Ovary (tissue), 10 donors: ENCODE measurements at places on chromosomes 4 and X.

- no peak for DNase-seq
- H3K27me3 ChIP-seq = no peaks in the 10 kb centered on the region
- H3K4me1 ChIP-seq = no peaks in the 10 kb centered on the region
- H3K27ac ChIP-seq = no peak overlapping the region
- no peak overlapping the region for H3K4me3 ChIP-seq
Observed at GRCh38 chr4:97016186-97016907, 1126.9 kb downstream of the STPG2 start.

- no peak overlapping the region for H3K27ac ChIP-seq
- H3K4me1 ChIP-seq = no peaks in the 10 kb centered on the region
- H3K27me3 ChIP-seq = no peaks in the 10 kb centered on the region
- H3K36me3 ChIP-seq = no peaks in the 10 kb centered on the region
Observed at GRCh38 chr4:104417357-104417882, 77.3 kb downstream of the CXXC4 start.

GRCh38 chr4:166518776-166519175 is 645.7 kb downstream of the TLL1 start:
- H3K4me1 ChIP-seq = no peaks in the 10 kb centered on the region
- no peaks in the 10 kb centered on the region for H3K36me3 ChIP-seq
- H3K27ac ChIP-seq = no peak overlapping the region
- DNase-seq = no peak
- H3K4me3 ChIP-seq = no peak overlapping the region

DNA sequence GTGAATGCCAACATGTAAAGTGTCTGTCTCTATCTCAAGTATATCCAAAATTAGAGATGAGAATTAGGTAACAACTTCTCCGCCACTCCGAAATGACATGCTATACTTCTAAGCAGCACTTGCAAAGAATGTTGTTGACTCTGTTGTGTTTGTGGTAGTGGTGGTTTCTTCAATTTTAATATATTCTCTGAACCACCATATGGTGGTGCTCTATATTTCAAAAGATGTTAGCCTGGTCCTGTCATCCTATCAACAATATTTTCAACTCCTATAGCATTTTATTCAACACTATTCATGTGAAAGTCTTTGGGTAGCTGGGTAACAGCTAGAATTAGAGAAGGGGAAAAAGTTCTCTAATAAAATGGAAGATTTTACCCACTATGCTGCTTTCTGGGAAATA is 1622.8 kb upstream of the IGFBP7 start:
- H3K36me3 ChIP-seq = no peaks in the 10 kb centered on the region
- DNase-seq = no peak
- no peaks in the 10 kb centered on the region for H3K27me3 ChIP-seq
- H3K27ac ChIP-seq = no peak overlapping the region
- H3K4me1 ChIP-seq = no peaks in the 10 kb centered on the region

DNA sequence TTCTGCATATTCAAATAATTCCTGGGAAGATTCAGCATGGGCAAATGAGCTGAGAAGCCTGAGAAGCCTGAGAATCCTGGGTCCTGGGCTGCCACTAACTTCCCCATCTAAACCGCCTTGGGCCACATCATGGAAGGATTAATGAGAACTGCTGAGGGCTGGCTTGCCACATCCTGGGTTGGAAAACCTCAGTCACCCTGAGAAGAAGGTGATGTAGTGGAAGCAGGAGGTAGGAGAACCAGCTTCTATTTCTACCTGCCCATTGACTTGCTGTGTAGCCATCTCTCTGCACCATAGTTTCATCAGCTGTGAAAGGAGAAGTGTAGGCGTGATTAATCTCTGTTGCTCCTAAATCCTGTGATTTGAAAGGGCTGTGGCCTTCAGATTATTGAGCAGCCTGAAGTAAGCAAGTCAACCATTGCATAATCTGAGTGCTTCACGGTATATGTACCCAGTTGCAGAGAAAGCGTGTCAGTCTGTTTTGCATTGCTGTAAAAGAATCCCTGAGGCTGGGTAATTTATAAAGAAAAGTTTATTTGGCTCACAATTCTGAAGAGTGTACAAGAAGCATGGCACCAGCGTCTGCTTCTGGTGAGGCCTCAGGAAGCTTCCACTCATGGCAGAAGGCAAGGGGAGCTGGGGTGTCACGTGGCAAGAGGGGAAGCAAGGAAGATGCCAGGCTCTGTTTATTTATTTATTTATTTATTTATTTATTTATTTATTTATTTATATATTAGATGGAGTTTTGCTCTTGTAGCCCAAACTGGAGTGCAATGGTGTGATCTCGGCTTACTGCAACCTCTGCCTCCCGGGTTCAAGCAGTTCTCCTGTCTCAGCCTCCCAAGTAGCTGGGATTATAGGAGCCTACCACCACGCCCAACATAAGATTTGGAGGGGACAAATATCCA is 140.9 kb upstream of the ATP6AP2 start:
- no peak for DNase-seq
- no peak overlapping the region for H3K27ac ChIP-seq
- H3K36me3 ChIP-seq = no peaks in the 10 kb centered on the region
- H3K27me3 ChIP-seq = no peaks in the 10 kb centered on the region
- no peak overlapping the region for H3K4me3 ChIP-seq
- H3K4me1 ChIP-seq = peaks cover 1% of the 10 kb centered on the region

- H3K36me3 ChIP-seq = no peaks in the 10 kb centered on the region
- DNase-seq = no peak
- no peak overlapping the region for H3K27ac ChIP-seq
- H3K4me3 ChIP-seq = no peak overlapping the region
Observed at GRCh38 chr4:78661921-78662521, 110.5 kb downstream of the ANXA3 start.

GRCh38 chr4:188781655-188782054 is 642.4 kb downstream of the TRIML1 start:
- no peaks in the 10 kb centered on the region for H3K4me1 ChIP-seq
- H3K27me3 ChIP-seq = no peaks in the 10 kb centered on the region
- H3K27ac ChIP-seq = no peak overlapping the region
- H3K36me3 ChIP-seq = no peaks in the 10 kb centered on the region
- no peak overlapping the region for H3K4me3 ChIP-seq

DNA sequence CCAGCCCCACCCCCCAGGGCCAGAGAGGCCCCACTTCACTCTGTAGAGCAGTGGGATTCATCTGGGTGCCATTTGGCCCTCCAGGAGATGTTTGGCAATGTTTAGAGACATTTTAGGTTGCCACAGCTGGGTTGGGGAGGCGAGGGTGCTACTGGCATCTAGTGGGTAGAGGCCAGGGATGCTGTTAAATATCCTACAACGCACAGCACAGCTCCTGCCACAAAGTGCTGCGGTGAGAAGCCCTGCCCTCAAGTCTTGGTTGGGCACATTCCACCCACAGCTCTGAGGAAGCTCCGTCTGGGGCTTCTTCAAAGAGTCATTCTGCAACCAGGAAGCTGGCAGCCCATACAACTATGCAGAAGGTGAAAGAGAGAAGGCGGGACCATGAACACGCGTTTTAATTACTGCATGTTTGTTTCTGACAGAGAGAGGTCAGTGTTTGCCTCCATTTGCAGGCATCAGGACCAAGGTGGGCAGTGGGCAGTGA is 48.1 kb upstream of the FAM9C start:
- no peak overlapping the region for H3K4me3 ChIP-seq
- H3K27me3 ChIP-seq = no peaks in the 10 kb centered on the region
- DNase-seq = no peak
- H3K27ac ChIP-seq = no peak overlapping the region
- H3K36me3 ChIP-seq = no peaks in the 10 kb centered on the region

GRCh38 chr4:111174331-111174730 is 551.5 kb upstream of the PITX2 start:
- no peak for DNase-seq
- H3K4me1 ChIP-seq = no peaks in the 10 kb centered on the region
- H3K27me3 ChIP-seq = no peaks in the 10 kb centered on the region

DNA sequence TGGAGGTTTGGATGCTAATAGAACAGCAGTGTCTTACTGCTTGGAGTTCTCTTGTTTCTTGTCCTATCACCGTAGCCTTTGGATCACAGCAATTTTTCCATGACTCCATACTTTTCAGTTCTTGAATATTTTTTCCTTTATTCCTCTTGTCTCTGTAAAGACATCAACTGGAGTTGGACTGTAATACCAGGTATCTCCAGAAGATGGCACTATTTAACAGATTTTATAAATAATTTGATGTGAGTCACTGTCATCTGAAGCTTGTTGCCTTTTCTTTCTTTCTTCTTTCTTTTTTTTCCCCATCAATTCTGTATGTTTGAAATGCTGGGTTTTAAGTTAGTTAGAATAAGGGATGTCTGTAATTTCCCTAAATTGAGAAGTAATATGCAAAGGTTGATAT is 24.1 kb downstream of the HPRT1 start:
- no peaks in the 10 kb centered on the region for H3K4me1 ChIP-seq
- no peak overlapping the region for H3K27ac ChIP-seq
- H3K36me3 ChIP-seq = no peaks in the 10 kb centered on the region

- H3K4me1 ChIP-seq = no peaks in the 10 kb centered on the region
- H3K27me3 ChIP-seq = no peaks in the 10 kb centered on the region
- no peak for DNase-seq
- no peak overlapping the region for H3K27ac ChIP-seq
- no peak overlapping the region for H3K4me3 ChIP-seq
Observed at GRCh38 chr4:137768881-137769280, 236.6 kb upstream of the PCDH18 start.

DNA sequence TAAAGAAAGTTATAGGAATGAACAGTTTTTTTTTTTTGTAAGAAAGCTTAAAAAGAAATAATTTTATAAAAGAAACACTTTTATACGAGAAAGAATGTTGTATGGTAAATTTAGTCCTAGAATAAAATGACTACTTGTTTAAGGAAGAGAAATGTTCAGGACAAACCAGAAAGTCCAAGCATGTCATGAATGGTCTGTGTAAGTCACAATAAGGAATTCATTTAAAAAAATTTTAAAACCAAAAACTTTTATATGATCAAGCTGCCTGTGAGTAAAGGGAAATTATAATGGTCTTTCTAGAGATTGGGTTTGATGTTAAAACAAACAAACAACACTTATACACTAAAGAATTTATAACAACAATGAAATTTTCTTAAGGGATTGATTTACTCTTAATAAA is 858.9 kb upstream of the PCDH7 start:
- no peak for DNase-seq
- H3K4me1 ChIP-seq = no peaks in the 10 kb centered on the region
- H3K4me3 ChIP-seq = no peak overlapping the region
- H3K27me3 ChIP-seq = no peaks in the 10 kb centered on the region
- no peaks in the 10 kb centered on the region for H3K36me3 ChIP-seq

DNA sequence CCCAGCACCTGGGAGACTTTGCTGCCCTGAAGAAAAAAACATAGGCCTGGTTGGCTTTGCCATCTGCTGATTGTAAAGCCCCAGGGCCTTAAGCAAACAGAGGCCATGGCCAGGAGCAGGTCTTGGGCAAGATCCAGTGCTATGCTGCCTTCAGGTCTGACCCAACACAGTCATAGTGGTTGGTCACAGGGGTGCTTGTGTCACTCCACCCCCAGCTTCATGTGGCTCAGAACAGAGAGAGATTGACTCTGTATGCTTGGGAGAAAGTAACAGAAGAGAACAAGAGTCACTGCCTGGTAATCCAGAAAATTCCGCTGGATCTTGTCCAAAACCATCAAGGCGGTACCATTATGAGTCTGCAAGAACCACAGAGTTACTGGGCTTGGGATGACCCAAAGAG is 24.4 kb upstream of the SMARCA5 start:
- no peak overlapping the region for H3K27ac ChIP-seq
- no peak for DNase-seq
- no peaks in the 10 kb centered on the region for H3K4me1 ChIP-seq
- H3K4me3 ChIP-seq = no peak overlapping the region

GRCh38 chrX:132591719-132592275 is 103.0 kb upstream of the MBNL3 start:
- H3K27me3 ChIP-seq = no peaks in the 10 kb centered on the region
- DNase-seq = no peak
- H3K27ac ChIP-seq = no peak overlapping the region
- no peaks in the 10 kb centered on the region for H3K4me1 ChIP-seq
- H3K36me3 ChIP-seq = no peaks in the 10 kb centered on the region

DNA sequence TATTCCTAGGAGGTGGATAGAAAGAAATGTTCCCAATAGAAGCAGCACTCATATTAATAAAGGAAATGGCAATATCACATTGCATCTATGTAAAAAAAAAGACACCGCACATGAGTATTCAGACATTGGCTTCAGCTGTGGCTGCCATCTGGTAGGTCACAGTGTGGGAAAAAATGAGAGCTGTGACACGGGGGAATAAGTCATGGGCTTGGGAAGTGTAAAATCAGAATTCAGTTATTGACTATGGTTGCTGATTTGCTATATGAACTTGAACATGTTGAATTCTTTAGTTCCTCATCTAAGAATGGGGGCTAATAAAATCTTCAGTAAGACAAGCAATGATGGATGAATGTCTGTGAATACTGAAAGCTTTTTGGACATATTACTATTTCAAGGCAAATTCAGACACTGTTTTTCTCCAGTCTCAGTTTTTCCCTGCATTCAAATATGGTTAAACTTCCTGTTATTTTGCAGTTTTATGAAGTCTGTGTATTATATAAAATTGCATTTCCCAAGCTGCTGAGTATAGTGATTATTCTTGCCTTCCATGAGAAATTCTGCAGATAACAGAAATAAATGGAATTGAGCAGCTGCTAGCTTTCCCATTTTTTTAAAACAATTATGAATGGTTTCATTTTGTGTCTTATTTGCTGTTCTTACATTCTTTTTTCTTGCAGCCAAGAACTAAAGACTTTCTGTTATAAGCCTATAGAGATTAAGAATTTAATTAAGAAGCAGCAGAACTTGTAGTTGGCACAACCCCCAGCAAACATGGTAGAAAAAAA is 221.0 kb downstream of the ANKRD50 start:
- no peaks in the 10 kb centered on the region for H3K27me3 ChIP-seq
- no peaks in the 10 kb centered on the region for H3K36me3 ChIP-seq
- DNase-seq = no peak
- H3K4me1 ChIP-seq = no peaks in the 10 kb centered on the region
- H3K27ac ChIP-seq = no peak overlapping the region
- H3K4me3 ChIP-seq = no peak overlapping the region

GRCh38 chr4:121108557-121108956 is 36.2 kb upstream of the NDNF start:
- DNase-seq = no peak
- H3K4me3 ChIP-seq = no peak overlapping the region
- no peak overlapping the region for H3K27ac ChIP-seq
- no peaks in the 10 kb centered on the region for H3K36me3 ChIP-seq

- no peak for DNase-seq
- H3K4me1 ChIP-seq = no peaks in the 10 kb centered on the region
- no peak overlapping the region for H3K27ac ChIP-seq
- no peaks in the 10 kb centered on the region for H3K27me3 ChIP-seq
Observed at GRCh38 chr4:173433447-173433846, 34.5 kb upstream of the SCRG1 start.

GRCh38 chrX:154592505-154592904 is 7.6 kb downstream of the CTAG1A start:
- no peaks in the 10 kb centered on the region for H3K4me1 ChIP-seq
- H3K27ac ChIP-seq = no peak overlapping the region
- H3K36me3 ChIP-seq = no peaks in the 10 kb centered on the region
- no peak overlapping the region for H3K4me3 ChIP-seq

GRCh38 chrX:46959985-46960700 is 47.9 kb downstream of the JADE3 start:
- H3K27me3 ChIP-seq = no peaks in the 10 kb centered on the region
- H3K27ac ChIP-seq = no peak overlapping the region
- no peaks in the 10 kb centered on the region for H3K4me1 ChIP-seq
- no peaks in the 10 kb centered on the region for H3K36me3 ChIP-seq
- H3K4me3 ChIP-seq = no peak overlapping the region

GRCh38 chrX:68703846-68704245 is 56.4 kb downstream of the STARD8 start:
- H3K27ac ChIP-seq = no peak overlapping the region
- no peaks in the 10 kb centered on the region for H3K4me1 ChIP-seq
- DNase-seq = no peak
- no peaks in the 10 kb centered on the region for H3K36me3 ChIP-seq
- H3K27me3 ChIP-seq = no peaks in the 10 kb centered on the region

GRCh38 chrX:1412551-1413161 is 20.7 kb upstream of the SLC25A6 start:
- H3K36me3 ChIP-seq = no peaks in the 10 kb centered on the region
- H3K4me3 ChIP-seq = no peak overlapping the region
